Activated T-cell treated with anti-CD3 and anti-CD28 coated beads, Interleukin-2, amount 50 U/mL, for 72 hours (primary cell): ENCODE measurements at places on chromosomes 3 and 15. TPM values are rescaled to one million over a fixed set of nuclear protein-coding genes. Genes with fewer than 3 reads are reported as not detected.

GOLGA8G gene
- not detected for total RNA-seq

RBM6 gene
- total RNA-seq: 70.4 TPM

CTXND1 gene
- total RNA-seq: not detected

C3orf49 gene
- total RNA-seq: not detected

GRK7 gene
- not detected for total RNA-seq

SLC2A2 gene
- total RNA-seq: not detected

TM4SF4 gene
- not detected for total RNA-seq

TM4SF1 gene
- total RNA-seq: not detected

CLDN16 gene
- total RNA-seq: not detected

NLGN1 gene
- not detected for total RNA-seq

CD96 gene
- 88.9 TPM for total RNA-seq

ANKRD34C gene
- not detected for total RNA-seq

MAGEL2 gene
- not detected for total RNA-seq

MAP6D1 gene
- total RNA-seq: 1.00 TPM

ADAMTS17 gene
- 2.4 TPM for total RNA-seq

ARHGEF3 gene
- 21.1 TPM for total RNA-seq

SYNPR gene
- not detected for total RNA-seq

GPR62 gene
- total RNA-seq: not detected

TRIM42 gene
- not detected for total RNA-seq

CILP gene
- not detected for total RNA-seq

RASGRP1 gene
- total RNA-seq: 173 TPM

ACAD9 gene
- 21.9 TPM for total RNA-seq

FOXB1 gene
- total RNA-seq: 6.0 TPM
